ENCODE measurements at places on chromosomes 12 and 14.
A peak's percentile ranks its signal among the peaks of the same experiment; 100 is the strongest.

- DNase-seq: no peak
Measured at GRCh38 chr12:107490010-107490409, 195.6 kb upstream of the PWP1 start.

GRCh38 chr12:46898152-46898931 is 72.5 kb upstream of the SLC38A4 start:
- no peak for DNase-seq

DNA sequence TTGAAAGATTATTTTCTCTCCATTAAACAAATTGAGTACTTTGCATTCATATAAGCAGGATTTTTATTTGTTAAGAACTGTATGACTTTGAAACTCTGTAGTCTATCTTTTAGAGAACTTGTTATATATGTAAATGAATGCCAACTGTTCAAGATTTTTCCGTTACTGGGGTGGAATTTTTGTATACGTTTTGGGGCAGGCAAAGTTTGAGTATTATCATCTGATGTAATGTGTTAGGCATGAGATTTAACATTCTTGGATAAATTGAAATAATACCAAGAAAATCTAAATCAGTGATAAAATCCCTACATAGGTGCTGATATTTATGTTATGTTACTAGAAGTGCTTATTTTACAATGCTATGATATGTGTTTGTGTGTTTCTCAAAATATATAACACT is 8.4 kb downstream of the CNOT2 start:
- no peak for DNase-seq

GRCh38 chr14:89639687-89640086 is 222.7 kb upstream of the FOXN3 start:
- no peak for DNase-seq

DNA sequence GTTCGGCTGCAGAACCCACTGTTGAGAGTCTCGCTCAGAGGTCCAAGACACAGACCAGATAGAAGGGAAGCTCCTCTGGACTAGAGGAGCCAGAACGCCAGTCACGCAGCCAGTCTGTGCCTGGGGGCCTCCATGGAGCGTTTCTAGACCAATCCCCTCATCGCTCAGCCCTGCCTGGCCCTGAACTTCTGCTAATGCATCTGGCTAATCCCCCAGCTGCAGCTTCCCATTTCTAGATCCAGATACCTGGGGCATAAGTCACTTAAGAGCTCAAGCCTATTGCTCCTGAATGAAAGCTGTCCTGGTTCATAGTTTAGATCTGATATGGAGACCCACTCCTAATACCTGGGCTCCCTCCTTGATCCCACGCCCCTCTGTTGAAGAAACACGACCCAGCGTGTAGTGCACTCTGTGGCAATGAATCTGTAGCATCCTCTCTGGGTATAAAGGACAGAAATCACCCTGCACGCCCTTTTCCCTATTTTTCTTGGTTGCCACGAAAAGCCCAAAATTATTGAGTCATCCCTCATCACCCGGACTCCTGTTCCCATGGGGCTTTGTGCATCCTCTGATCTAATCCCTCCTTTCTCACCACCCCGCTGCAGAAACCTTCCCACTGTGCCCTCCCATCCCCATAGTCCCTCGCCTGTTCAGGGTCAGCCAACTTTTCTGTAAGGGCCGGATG is 341.6 kb upstream of the FKBP4 start:
- DNase-seq: peak; percentile 19

DNA sequence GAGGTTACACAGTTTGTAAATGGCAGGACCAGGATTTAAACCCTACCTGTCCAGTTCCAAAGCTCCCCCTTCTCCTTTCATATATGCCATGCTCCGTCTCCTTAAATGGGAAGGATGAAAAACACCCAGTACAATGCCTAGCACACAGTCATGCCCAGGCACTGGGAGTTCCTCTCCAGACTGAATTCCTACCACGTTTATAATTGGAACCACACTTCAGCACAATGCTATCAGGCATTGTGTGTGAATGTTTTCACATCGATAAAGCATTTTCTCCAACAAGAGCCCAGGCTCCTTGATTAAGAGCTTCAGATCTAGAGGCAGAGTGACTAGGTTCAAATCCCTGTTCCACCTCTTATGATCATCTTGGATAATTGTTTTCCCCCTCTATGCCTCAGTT is 2.7 kb upstream of the NUAK1 start:
- peak; percentile 60 for DNase-seq

- no peak for DNase-seq
Measured at GRCh38 chr14:82084813-82085212, 551.2 kb upstream of the SEL1L start.

DNA sequence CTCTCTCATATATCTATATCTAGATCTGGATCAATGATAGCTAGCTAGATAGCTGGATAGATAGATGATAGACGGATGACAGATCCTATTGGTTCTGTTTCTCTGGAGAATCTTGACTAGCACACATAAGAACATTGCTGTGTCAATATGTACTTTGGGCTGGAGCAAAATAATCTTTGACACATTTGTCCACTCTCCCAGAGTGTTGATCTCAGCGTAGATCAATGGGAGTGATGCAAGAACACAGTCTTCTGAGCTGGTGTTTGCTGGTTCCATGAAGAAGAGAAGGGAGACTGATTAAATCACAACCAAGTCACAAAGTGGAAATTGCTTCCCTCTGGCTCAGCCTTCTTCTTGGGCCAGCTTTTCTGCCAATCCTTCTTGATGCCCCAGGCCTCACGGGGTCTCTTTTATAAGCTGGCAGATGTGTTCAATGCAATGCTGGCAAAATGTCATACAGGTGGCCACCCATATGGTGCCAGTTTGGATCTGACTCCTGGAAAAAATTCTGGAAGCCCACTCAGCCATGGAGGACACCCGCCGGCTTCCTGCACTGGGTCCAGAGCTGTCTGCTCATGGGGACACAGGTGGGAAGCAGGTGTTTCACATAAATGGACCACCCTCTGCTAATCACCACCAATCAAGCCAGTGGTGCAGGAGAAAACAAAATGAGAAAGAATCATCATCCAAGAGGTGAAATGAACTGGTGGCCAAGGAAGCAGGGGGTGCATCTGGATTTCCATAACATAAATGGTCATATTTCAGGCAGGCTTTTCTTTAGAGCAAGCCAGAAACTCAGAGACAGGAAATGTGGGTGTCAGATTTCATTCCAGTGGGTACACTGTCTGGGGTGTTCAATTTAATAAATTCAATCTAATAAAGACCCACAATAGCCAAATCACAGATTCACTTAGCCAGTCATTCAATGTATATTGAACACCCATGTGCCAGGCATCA is 310.3 kb downstream of the DPF3 start:
- no peak for DNase-seq

- peak; percentile 61 for DNase-seq
Measured at GRCh38 chr12:120361506-120362208, 7.3 kb downstream of the MSI1 start.

DNA sequence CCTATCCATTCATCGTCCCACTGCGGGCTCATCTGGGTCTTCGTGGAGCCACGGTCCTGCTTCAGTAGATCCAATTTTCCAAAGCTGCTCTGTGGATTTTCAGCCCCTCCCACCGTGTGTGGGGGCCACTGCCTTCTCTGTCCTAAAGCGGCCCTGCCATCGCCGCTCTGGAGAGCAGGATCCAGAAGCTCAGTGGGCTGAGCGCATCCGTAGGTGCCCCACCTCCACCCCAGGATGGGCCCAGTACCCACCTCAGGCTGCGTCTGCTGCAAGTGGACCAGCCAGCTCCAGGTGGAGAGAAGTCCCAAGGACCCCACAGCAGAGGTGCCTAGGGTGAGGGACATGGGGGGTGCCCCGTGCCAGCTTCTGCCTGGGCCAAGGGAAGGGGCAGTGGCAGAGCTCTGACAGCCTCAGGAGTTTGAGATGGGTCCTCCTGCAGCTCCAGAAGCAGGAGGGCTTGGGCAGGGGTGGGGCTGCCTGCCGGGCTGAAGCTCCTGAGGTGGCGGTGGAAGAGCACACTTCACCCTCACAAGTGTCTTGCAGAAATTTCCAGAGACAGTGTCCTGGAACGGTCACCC is 148.1 kb upstream of the C14orf180 start:
- DNase-seq: no peak

DNA sequence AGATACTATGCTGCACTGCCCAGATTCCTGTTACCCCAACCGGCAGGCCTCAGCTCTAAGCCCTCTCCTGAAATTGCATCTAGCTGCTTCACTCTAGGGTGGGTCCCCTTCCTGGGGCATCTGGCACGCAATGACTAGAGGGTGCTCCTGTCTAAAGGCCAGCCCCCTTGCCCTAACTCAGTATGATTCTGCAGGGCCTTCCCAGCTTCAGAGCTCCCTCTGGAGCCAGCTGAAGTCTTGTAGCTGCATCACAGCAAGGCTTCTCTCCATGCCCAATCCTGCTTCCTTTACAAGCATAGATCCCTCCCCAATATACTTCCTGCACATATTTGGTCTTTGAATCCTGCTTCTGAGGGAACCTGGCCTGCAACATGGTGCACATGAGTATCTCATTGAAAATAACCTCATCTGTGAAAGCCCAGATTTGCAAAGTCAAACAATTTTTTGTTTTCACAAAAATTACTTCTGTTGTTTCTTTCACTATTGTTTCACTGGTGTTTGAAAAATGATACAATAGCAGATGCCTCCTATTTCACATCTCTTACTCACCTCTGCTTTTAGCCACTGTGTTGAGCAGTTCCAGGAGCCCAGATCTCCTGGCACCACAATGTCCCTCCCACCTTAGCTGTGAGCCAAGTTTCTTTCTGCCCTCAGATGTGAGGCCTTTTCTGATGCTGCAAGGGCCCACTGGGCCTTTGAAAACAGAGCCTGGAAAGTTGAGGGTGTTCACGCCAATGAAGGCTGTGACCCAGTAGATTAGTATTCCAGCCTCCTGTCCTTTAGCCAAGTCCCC is 169.5 kb upstream of the EGLN3 start:
- DNase-seq: no peak

- DNase-seq: no peak
Measured at GRCh38 chr12:79560225-79560889, 130.4 kb downstream of the PAWR start.

DNA sequence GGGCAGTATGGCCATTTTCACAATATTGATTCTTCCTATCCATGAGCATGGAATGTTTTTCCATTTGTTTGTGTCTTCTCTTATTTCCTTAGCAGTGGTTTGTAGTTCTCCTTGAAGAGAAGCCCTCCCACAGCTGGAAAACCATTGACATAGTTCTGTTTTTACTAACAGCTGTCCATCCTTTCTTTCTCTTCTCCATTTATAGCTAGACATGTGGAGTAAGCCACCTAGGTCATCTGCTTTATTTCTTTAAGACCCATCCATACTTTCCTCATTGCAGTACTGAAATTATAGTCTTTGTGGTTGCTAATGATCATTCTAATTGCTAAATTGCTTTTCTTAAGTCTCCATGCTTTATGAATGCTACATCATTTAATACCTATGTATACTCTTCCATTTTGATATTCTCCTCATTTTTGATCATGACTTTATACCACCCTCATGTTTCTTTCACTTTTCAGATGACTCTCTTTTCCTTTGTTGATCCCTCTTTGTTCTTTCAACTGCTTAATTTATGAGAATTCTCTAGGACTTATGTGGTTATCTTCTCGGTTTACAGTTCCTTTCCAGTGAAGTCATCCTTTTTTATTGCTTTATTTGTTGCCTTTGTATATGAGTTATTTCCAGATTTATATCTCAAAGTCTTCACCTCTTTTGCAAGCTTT is 114.2 kb downstream of the PCNX1 start:
- DNase-seq: peak; percentile 90

DNA sequence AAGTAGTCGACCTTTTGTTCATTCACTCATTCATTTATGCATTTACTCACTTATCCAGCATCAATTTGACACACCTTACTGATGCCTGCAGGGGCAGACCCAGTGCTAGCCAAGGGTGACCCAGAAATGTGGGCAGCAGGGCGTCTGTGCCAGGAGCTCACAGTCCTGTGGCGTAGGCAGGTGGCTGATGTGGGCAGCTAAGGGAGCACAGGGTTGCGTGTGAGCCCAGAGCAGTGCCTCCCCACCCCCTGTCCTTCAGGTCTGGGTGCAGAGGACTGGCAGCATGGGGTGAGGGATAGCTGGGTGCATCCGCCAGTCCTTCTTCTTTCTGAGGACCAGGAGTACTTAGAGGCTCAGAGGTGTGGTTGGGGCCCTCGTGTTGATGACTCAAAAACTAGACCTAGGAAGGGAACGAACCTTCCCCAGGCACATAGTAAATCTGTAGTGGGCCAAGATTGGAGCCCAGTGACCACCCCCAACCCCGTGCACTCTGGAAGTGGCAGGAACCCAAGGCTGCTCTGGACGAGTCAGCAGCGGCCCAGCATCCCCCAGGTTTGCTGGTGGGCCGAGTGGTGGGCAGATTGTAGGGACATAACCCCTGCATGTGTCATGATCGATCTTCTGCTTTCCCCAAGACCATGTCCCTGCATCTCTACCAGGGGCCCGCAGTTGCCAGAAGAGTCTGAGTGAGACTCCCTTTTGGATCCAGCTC is 63.9 kb downstream of the BEGAIN start:
- DNase-seq: no peak

- peak; percentile 81 for DNase-seq
Measured at GRCh38 chr12:91381309-91381804, 198.7 kb upstream of the DCN start.

GRCh38 chr12:68482660-68483059 is 128.0 kb upstream of the RAP1B start:
- DNase-seq: no peak

- DNase-seq: no peak
Measured at GRCh38 chr12:102879-103168, 36.3 kb downstream of the IQSEC3 start.

DNA sequence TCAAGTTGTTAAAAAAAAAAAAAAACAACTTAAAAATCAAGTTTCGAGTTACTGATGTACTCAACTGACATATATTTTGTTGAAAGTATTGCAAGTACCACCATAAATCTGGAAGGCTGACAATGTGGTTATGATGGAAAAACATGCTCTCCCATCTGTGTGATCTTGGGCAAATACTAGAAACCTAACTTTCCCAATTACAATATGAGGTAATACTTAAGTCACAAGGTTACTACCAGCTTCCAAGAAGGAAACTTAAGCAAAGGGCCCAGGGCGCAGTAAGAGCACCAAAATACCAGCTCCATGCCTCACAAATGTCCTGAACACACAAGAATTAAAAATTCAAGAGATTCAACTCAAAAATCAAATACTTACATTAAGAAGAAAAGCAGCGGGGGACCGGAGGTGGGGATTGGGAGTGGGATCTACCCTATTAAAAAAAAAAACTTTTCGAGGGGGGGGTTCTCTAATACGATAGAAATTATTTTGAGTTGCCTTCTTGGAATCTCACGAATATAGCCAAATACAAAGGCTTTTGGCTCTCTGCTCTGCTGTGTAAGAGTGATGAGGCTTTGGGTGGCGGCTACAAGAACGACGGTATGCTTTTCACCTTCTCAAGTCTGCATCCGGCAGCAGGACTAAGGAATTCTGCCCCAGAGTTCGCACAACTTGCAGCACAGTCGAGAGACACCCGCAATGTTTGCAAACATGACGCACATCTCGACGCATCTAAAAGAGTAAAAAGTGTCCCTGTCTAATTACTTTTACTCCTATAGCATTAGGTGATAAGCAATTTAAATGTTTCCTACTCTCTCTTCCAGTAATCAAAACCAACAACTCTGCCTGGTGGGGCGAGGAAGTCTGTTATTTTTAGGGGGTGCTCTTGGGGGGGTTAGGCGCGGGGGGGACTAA is 1.1 kb downstream of the SAV1 start:
- DNase-seq: peak; percentile 74

GRCh38 chr12:54173066-54173726 is 15.6 kb downstream of the SMUG1 start:
- DNase-seq: peak; percentile 49

All from EH (cell line).